Endothelial cell (in vitro differentiated cells): ENCODE measurements at places on chromosomes 7 and 10.
A peak's percentile ranks its signal among the peaks of the same experiment; 100 is the strongest.

DNA sequence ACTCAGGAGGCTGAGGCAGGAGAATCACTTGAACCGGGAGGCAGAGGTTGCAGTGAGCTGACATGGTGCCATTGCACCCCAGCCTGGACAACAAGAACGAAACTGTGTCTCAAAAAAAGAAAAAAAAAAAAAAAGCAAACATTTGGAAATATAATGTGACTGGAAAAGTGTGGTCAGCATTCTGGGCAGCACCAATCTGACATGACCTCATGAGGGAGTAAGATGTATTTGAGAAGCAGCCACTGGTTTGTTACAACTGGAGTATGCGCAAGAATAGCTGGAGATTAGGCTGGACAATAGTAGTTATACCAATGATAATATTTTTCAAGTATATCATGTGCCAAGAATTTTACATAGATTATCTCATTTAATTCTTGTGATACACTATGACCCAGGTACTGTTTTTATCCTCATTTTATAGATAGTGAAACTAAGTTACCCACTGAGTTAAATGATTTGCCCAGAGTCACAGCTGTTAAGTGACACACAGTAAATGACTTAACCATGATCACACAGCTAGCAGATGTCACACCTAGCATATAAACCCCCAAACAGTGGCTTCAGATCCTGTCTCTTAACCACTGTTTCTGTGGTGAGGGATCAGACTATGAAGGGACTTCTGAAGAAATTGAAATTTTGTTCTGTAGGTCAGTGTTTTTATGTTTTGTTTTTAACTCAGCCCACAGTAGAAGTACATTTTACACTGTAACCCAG lies 11.1 kb downstream of the MCU start:
- H3K27me3 ChIP-seq, result no peaks in the 10 kb centered on the region
- H3K4me3 ChIP-seq, result no peak overlapping the region
- H3K27ac ChIP-seq, result no peak overlapping the region
- peaks cover 6% of the 10 kb centered on the region for H3K4me1 ChIP-seq
- no peak for DNase-seq
- no peaks in the 10 kb centered on the region for H3K36me3 ChIP-seq

GRCh38 chr10:114151486-114151885 lies 22.5 kb downstream of the CCDC186 start:
- H3K4me3 ChIP-seq, result no peak overlapping the region
- H3K36me3 ChIP-seq, result peaks cover 40% of the 10 kb centered on the region
- DNase-seq, result no peak
- H3K27me3 ChIP-seq, result peaks cover 3% of the 10 kb centered on the region
- no peak overlapping the region for H3K27ac ChIP-seq

GRCh38 chr7:154794147-154794780 lies 208.7 kb downstream of the PAXIP1 start:
- H3K4me3 ChIP-seq, result no peak overlapping the region
- H3K4me1 ChIP-seq, result no peaks in the 10 kb centered on the region
- DNase-seq, result peak; percentile 79
- peaks cover 2% of the 10 kb centered on the region for H3K27me3 ChIP-seq
- no peak overlapping the region for H3K27ac ChIP-seq

DNA sequence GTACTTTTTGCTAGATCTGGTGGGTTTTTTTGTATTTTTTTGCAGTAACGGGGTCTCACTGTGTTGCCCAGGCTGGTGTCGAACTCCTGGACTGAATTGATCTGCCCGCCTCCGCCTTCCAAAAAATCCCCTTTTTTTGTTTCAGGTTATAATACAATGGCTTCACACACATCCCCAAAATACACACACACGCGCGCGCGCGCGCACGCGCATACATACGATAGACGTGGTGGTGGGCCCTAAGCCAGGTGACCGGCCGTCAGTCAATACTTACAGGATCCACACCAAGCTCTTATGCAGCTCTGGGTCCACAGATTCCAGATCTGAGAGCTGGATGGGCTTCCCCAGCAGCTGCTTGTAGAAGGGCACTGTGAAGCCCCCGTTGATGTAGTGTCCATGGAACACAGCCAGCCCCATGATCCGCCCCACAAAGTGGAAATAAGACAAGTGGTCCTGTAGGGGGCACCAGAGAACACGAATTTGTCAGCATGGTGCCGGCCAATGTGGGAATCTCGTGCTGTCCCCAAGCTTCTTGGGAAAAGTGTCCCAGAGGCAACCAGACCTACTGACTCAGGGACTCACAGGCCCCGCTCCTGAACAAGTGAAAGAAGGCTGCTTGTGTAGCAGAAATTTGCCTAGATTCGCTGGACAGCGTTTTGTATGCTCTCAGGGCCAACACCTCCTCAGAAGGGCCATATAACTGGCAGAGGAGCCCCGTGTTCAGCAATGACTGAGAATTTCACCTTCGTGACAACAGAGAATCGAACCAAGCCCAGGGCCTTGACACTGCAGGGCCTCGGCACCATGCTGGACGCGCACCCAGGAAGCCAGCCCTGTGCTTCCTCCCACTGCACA lies 103.6 kb downstream of the SMURF1 start:
- H3K4me1 ChIP-seq, result peaks cover 26% of the 10 kb centered on the region
- H3K4me3 ChIP-seq, result peak overlapping the region; percentile 63
- H3K27ac ChIP-seq, result peak overlapping the region; percentile 5
- H3K36me3 ChIP-seq, result peaks cover 65% of the 10 kb centered on the region
- peaks cover 23% of the 10 kb centered on the region for H3K27me3 ChIP-seq

DNA sequence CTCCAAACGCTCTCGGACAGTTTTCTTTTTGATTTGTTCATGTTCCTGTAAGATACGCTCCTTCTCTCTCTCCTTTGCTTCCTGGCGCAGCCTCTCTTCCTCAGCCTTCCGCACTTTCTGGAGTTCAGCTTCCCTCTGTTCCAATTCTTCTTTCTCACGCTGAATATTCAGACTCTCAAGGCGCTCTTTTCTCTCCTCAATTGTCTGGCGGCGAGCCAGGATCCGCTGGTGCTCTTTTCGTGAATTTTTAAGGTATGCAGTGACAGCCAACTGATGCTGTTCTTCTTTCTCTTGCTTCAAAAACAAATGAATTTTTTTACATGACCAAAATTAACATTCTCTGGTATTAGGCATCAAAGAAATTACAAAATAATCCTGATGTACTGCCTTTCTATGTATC lies 22.6 kb downstream of the EIF3A start:
- H3K4me3 ChIP-seq, result peak overlapping the region; percentile 28
- no peak for DNase-seq
- H3K4me1 ChIP-seq, result no peaks in the 10 kb centered on the region
- no peak overlapping the region for H3K27ac ChIP-seq
- H3K36me3 ChIP-seq, result peaks cover 35% of the 10 kb centered on the region
- no peaks in the 10 kb centered on the region for H3K27me3 ChIP-seq

DNA sequence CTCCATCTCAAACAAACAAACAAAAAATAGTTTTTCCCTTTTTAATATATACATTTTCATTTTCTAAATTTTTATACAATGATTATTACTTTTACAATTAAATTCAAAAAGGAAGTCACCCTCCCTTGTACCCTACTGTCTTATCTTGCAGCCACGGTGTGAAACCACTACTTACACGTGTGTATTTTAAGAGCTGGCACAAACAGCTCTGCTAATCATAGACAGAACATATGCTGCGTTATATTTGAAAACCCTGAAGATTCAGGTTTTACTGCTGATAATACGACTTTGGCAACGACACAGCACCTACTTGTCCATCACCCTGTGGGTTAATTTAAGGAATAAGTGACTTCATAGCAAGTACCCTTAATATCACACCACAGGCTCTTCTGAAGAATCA lies 991 bp downstream of the ANKRD61 start:
- no peaks in the 10 kb centered on the region for H3K27me3 ChIP-seq
- H3K36me3 ChIP-seq, result peaks cover 34% of the 10 kb centered on the region
- H3K4me1 ChIP-seq, result no peaks in the 10 kb centered on the region
- no peak overlapping the region for H3K27ac ChIP-seq

GRCh38 chr10:99562631-99563030 lies 29.9 kb downstream of the NKX2-3 start:
- H3K36me3 ChIP-seq, result no peaks in the 10 kb centered on the region
- H3K27me3 ChIP-seq, result peaks cover 1% of the 10 kb centered on the region
- no peak overlapping the region for H3K27ac ChIP-seq
- H3K4me1 ChIP-seq, result peaks cover 7% of the 10 kb centered on the region
- no peak overlapping the region for H3K4me3 ChIP-seq
- DNase-seq, result no peak

- DNase-seq, result no peak
- no peaks in the 10 kb centered on the region for H3K36me3 ChIP-seq
- H3K27me3 ChIP-seq, result peaks cover under 1% of the 10 kb centered on the region
Measured at GRCh38 chr10:113590581-113590980, 37.7 kb downstream of the HABP2 start.

DNA sequence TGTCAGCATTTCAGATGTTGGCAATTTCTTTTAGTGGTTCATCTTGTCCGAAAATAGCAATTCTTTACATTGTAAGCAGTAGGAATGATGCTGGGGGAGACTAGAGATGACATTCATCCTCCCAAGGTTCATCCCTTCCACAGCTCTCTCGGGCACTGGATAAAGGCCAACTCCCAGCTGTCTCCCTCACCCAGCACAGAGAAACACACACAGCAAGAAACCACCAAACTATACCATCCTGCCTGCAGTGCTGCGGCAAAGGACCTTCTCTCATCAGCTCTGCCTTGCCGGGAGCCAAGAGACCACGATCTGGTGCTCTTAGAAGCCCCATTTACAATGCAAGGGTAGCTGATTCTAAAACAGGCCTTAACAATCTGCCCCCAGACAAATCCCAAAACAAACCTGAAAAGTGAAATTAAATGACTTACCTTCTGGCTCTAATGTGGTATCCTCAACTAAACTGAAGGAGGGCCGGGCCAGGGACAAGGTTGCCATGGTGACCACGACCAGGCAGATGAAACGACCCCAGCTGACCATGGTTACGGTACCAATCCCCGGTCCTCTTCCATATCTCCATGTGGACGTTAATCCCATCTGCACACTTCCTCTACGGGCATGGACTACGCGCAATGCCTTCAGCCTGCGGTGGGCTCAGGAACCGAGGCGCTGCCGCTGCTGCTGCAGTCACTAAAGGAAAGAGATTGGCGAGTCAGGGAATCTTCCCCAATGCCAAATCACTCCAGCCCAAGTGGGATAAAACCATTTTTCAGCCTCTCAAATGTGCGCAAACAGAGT lies 4.8 kb downstream of the FGFR2 start:
- no peak for DNase-seq
- no peak overlapping the region for H3K4me3 ChIP-seq
- no peak overlapping the region for H3K27ac ChIP-seq
- peaks cover 3% of the 10 kb centered on the region for H3K36me3 ChIP-seq
- peaks cover 20% of the 10 kb centered on the region for H3K4me1 ChIP-seq
- peaks cover 2% of the 10 kb centered on the region for H3K27me3 ChIP-seq

DNA sequence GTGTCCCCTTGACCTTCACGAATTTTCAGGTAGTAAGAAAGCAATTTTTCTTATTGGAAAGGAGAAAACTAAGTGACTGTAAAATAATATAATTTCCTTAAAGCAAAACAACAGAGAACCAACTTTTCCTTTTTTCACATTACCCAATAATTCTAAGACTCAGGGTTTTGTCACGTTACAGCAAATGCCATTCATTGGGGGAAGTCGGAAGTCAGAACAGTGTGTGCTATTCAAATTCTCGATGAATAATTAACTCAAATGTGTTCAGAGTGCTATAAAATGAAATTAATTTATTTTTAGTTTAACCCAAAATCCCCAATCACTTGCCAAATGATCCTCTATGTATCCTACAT lies 40.0 kb downstream of the DIP2C start:
- peaks cover 2% of the 10 kb centered on the region for H3K27me3 ChIP-seq
- no peak overlapping the region for H3K27ac ChIP-seq
- H3K4me3 ChIP-seq, result no peak overlapping the region

- H3K27ac ChIP-seq, result no peak overlapping the region
- no peak overlapping the region for H3K4me3 ChIP-seq
- H3K36me3 ChIP-seq, result peaks cover 11% of the 10 kb centered on the region
Measured at GRCh38 chr7:74115326-74115725, 31.7 kb downstream of the LIMK1 start.

- H3K4me3 ChIP-seq, result no peak overlapping the region
- no peaks in the 10 kb centered on the region for H3K27me3 ChIP-seq
- no peak overlapping the region for H3K27ac ChIP-seq
- peaks cover 7% of the 10 kb centered on the region for H3K4me1 ChIP-seq
- no peak for DNase-seq
- H3K36me3 ChIP-seq, result no peaks in the 10 kb centered on the region
Measured at GRCh38 chr10:28291881-28292297, 11.0 kb downstream of the MPP7 start.

- H3K27me3 ChIP-seq, result no peaks in the 10 kb centered on the region
- H3K27ac ChIP-seq, result no peak overlapping the region
- peaks cover 4% of the 10 kb centered on the region for H3K4me1 ChIP-seq
- DNase-seq, result no peak
Measured at GRCh38 chr7:87445897-87446296, 29.6 kb downstream of the ABCB4 start.

DNA sequence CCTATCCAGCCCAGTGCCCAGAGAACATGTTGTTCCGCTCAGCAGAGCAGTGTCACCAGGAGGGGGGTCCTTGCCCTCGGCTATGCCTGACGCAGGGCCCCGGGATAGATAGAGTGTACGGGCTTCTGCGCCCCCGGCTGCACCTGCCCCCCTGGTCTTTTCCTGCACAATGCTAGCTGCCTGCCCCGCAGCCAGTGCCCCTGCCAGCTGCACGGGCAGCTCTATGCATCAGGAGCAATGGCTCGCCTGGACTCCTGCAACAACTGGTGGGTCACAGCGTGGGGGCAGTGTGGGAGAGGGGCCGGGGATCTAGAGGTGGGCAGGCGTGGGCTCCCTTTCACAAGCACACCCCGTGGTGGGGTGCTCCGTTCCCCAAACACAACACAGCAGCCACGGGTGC lies 31.4 kb upstream of the ZNF862 start:
- no peak overlapping the region for H3K27ac ChIP-seq
- peaks cover 12% of the 10 kb centered on the region for H3K27me3 ChIP-seq
- H3K36me3 ChIP-seq, result peaks cover 3% of the 10 kb centered on the region
- DNase-seq, result no peak
- H3K4me3 ChIP-seq, result no peak overlapping the region

GRCh38 chr7:134767520-134768168 lies 11.8 kb upstream of the CALD1 start:
- no peak overlapping the region for H3K27ac ChIP-seq
- H3K4me1 ChIP-seq, result peaks cover 2% of the 10 kb centered on the region
- DNase-seq, result no peak

DNA sequence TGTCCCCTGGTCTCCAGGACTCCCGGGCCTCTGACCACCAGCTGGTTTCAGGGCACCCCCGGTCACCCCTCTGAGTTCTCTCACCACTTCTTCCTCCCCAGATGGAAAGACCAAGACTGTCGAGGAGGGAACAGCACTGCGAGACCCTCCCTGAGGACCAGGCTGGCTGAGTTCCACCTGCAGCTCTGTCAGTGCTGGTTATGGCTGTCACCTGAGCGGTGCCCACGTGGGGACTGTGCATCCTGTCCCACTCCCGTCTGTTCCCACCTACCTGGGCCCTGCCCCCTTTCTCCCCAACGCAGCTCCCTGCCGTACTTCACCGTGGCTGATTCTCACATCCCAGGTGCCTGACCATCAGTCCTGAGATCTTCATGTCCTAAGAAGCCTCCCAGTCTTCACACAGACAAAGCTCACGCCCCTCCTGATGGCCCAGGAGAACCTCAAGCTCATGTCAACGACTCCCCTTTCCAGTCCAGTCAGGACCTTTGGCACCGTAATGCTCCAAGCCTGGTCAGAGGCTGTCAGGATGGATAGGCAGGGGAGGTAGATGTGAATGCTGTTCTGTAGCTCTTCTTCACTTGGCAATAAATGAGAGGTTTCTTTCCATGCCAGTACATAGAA lies 159.7 kb downstream of the USP6NL start:
- no peak overlapping the region for H3K4me3 ChIP-seq
- peaks cover 7% of the 10 kb centered on the region for H3K27me3 ChIP-seq
- H3K36me3 ChIP-seq, result peaks cover 3% of the 10 kb centered on the region
- H3K27ac ChIP-seq, result no peak overlapping the region
- H3K4me1 ChIP-seq, result no peaks in the 10 kb centered on the region
- no peak for DNase-seq

- no peaks in the 10 kb centered on the region for H3K36me3 ChIP-seq
- H3K4me3 ChIP-seq, result no peak overlapping the region
- no peak overlapping the region for H3K27ac ChIP-seq
Measured at GRCh38 chr10:7529638-7530037, 118.8 kb upstream of the SFMBT2 start.
